ENCODE measurements at places on chromosomes 3 and 15.

GRCh38 chr3:177624528-177625495 lies 427.5 kb upstream of the TBL1XR1 start:
- DNase-seq: no peak

DNA sequence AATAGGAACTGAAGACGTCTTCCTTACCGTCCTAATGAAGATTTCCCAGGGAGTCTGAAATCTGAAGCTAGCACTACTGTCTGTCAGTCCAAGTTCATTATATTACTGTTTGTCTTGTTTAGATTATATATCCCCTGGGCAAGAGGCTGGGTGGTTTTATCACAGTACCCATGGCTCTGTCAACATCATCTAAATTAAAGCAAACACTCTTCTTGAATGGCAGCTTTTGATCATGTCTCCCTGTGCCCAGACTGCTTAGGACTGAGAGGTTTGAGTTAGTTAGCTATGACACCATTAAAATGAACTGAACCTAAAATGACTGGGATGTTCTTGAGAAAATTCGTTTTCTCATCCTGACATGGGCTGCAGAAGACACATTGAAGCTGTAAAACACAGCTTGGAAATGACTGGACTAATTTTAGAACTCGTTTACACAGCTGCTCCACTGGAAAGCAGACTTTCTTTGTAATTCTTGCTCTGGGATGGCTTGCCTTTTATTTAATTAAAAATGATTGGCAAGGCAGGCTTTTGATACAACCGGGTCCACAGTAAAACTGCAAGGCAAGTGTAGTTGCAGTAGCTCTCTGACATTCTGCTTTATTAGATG lies 243.5 kb downstream of the MFSD1 start:
- DNase-seq: no peak

GRCh38 chr15:52151353-52151752 lies 38.8 kb upstream of the BCL2L10 start:
- DNase-seq: no peak

- DNase-seq: no peak
Observed at GRCh38 chr3:31748933-31749295, 216.2 kb downstream of the STT3B start.

DNA sequence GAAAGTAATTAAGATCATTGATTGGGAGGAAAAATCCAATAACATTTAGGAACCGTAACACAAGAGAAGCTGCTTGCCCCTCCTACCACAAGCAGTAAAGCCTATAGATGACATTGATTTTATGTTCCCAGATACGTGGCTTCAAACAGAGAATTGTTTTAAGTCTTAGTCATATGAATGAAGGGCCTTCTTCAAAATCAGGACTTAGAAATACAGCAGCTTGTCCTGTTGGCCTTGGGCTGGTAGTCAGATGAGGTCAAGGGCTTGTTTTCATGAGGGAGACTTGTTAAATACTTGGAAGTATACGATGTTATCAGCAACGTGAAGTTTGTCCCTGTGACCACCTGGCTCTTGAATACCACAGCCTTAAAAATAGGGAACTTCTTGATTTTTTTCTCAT lies 114.4 kb downstream of the VGLL4 start:
- no peak for DNase-seq

DNA sequence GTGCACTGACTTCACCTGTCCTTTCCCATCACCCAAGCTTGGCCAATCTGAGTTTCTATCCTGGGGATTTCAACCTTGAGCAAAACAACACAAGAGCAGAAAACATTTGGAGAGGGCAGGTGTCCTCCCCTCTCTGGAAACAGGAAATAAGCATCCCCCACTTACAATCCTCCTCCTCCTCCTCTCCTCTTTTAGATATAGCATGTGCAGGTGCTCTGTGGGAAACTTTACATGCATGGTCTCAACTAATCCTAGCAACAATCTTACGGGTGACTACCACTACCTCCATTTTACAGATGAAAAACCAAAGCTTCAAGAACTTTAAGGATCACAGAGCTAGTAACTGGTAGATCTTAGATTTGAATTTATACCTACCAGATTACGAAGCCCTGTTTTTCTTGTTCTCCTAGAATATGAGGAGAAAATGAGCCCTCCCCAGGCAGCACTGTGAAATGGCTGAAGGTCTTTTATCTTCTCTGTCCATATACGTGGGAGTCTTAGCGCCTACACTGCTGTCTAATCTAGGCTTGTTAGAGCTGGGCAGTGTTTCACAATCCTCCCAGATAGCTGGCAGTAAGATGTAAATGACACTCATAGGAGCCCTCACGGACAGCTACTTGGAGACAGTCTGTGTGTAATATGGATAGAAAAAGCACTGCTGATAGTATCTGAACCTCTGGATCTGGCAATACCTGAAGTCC lies 301.2 kb upstream of the PROK2 start:
- no peak for DNase-seq

GRCh38 chr15:67521783-67522568 lies 1.0 kb downstream of the C15orf61 start:
- no peak for DNase-seq

- no peak for DNase-seq
Observed at GRCh38 chr3:142003291-142003690, 126.8 kb downstream of the ATP1B3 start.

DNA sequence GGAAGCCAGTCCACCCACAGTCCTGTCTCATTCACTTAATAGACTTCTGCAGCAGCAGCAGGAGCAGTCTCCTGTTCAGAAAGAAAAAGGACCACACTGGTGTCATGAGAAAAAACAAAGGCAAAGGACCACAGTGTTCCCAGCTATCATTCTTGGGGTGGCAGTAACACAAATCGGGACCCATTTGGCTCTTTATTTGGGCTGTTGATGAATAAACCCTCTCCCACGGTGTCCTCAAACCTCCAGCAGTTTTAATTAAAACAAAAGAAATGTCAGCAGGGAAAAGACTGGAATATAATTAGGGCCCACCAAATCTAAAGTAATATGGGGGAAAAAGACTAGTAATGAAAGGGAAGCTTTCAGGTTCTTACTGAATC lies 210.5 kb upstream of the SLC2A2 start:
- DNase-seq: no peak

GRCh38 chr3:160302806-160303205 lies 77.6 kb downstream of the C3orf80 start:
- no peak for DNase-seq

DNA sequence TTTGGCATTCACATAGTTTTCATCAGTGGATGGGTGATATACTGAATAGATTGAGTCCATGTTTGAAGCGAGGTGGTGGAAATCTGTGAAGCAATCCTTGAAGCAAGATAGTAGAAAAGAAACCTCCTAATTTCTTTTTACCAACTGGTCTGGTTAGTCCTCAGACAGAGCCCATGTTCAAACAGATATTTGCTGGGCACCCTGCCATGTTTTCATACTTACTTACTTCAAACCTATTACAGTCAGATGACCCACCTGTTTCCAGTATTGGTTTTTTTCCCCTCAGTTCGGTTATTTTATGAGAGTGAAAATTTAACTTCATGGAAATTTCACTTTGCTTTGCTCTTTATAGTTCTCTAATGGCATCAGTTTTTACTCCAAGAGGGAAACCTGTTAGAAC lies 23.7 kb downstream of the EXOSC7 start:
- DNase-seq: no peak

DNA sequence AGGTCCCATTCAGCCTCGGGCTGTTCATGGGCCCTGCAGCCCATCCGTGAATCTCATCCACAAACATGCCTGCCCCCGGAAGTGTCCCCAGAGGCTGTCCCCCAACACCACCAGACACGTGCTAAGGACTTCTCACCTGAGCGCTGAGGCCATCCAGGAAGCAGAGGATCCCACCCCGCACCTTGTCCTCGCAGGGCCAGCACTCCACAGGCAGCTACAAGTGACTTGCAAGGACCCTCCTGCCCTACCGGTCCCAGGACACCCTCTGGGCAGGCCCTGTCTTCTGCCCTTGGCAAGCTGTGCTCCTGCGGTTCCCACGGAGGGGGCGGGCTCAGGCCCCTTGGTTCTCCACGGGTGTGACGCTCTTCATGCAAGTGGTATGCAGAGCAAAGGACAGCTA lies 146.0 kb downstream of the NUP210 start:
- no peak for DNase-seq

GRCh38 chr15:92900731-92901071 lies 577 bp downstream of the CHD2 start:
- DNase-seq: no peak

- no peak for DNase-seq
Observed at GRCh38 chr15:72202302-72202701, 4.7 kb upstream of the GRAMD2A start.

DNA sequence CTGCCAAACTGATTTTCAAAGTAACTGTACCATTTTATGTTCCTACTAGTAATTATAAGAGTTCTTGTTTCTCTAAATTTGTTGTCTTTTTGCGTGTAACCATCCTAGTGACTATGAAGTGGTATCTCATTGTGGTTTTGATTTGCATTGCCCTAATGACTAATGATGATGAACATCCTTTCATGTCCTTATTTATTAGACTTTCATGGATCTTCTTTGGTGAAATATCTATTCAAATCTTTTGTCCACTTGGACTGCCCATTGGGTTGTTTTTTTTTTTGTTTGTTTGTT lies 3.6 kb downstream of the OXSR1 start:
- no peak for DNase-seq

DNA sequence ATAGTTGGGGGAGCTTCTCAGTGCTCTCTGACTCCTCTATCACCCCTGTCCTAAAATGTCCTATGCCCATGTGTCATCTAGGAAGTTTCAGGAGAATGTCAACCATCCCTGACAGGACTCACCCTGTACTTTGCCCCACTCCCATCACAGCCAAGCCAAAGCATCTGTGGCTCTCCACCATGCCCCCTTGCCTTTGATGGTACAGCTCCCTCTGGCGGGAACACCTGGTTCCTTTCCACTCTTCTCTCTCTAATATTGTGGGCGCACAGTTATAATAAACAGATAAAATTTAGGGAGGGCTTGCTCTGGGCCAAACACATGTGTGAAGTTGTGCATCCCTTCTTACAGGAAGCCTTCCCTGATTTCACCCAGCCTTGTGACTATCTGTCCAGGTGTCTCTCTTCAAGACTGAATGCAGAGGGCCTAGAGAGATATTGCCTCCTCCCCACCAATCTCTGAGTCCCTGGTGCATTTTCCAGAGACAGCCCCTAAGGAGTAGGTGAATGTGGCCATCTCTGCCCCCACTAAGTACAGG lies 62.8 kb downstream of the ISG20 start:
- peak; percentile 69 for DNase-seq

- DNase-seq: peak; percentile 85
Observed at GRCh38 chr3:192188218-192188835, 539.0 kb downstream of the FGF12 start.

GRCh38 chr3:100518983-100519382 lies 26.6 kb downstream of the TMEM45A start:
- DNase-seq: no peak

DNA sequence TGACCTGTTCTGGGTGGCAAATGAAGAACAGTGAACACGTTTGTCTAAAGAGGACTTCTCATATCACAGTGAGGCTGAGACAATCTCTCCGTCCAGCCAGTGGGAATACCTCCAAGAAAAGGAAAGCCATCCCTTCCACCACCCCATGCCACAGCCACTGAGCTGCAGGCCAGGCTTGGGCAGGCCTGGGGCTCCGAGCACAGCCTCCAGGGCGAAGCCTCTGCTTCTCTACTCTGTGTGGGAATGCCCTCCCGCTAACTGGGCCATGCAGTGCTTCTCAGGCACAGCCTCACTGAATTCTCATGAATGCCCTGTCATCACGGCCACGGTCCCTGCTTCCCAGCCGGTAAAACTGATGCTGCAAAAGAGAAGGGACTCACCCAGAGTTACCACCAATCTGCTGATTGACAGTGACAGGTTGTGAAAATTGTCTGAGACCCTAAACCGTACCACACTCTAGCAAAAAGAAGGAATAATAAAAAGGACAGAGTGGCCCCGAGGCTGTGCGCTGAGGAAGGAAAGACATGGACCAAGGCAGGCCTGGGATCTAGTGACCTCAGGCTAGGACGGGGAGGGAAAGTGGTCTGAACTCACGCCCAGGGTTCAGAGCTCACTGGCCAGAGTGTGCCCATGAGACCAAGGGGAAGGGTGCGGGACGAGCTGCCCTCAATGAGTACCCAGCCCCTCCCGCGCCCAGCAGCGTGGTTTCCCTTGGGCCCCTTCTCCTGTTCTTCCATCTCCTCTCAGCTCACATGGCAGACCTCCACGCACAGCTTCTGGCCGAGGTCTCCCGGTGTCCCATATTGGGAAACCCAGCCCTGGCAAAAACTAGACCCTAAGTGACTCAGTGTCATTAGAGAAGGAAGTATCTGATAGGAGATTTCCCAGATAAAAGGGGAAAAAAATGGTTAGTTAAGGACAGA lies 52.8 kb downstream of the DHX30 start:
- DNase-seq: no peak

GRCh38 chr3:126436826-126437717 lies 38.6 kb downstream of the ZXDC start:
- no peak for DNase-seq

- no peak for DNase-seq
Observed at GRCh38 chr15:39273717-39274411, 307.0 kb upstream of the THBS1 start.
